ENCODE measurements at places on chromosomes 12 and 14. TPM values are rescaled to one million over a fixed set of nuclear protein-coding genes. Genes with fewer than 3 reads are reported as not detected.

DNA sequence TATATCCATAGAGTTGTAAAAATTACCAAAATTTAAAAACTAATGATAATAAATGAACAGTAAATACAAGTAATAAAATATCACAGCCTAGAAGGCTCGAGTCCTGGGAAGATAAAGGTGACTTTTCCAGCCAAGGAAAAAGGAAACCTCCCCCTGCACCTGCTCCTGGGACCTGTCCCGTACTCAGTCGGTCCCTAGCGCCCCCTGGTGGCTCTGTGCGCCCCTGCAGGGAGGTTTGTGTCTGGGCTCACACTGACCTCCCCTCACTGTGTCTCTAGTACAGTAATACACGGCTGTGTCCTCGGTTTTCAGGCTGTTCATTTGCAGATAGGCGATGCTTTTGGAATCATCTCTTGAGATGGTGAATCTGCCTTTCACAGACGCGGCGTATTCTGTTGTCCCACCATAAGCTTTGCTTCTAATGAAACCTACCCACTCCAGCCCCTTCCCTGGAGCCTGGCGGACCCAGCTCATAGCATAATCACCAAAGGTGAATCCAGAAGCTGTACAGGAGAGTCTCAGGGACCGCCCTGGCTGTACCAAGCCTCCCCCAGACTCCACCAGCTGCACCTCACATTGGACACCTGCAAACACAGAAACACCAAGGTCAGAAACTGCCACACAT lies 1030.4 kb downstream of the TMEM121 start:
- DNase-seq = peak; percentile 86

DNA sequence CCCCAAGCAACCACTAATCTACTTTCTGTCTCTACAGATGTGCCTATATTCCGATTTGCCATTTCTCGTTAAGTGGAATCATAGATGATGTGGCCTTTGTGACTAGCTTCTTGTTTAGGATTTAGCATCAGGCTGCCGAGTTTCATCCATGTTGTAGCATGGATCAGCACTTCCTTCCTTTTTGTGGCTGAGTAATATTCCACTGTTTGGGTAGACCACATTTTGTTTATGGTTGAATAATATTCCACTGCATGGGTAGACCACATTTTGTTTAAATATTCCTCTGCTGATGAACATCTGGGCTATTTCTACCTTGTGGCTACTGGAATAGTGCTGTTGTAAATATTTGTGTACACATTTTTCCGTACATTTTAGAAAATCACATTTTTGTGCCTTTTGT lies 36.4 kb downstream of the SPRING1 start:
- DNase-seq = no peak

DNA sequence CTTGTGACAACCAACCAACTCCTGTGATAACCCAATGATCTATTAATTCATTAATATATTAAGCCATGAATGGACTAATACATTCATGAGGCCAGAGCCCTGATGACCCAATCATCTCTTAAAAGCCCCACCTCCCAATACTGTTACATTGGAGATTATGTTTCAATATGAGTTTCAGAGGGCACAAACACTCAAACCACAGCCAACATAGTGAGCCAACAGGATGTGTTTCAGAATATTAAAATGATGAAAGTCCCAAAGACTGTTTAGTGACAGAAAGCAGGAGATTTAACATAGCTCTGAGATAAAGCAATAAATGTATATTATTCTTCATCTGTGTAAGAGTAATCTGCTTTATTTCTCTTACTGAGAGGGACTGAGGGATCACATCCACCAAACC lies 71.7 kb downstream of the PTPRO start:
- DNase-seq = no peak

GRCh38 chr12:3105690-3106479 lies 28.7 kb downstream of the TSPAN9 start:
- DNase-seq = no peak

- peak; percentile 79 for DNase-seq
Measured at GRCh38 chr14:104977681-104978653, at the start of gene AHNAK2. Gene AHNAK2, minus strand, starts transcription at chr14:104978374. Its CDS starts 137 bp downstream, at chr14:104978237.

GRCh38 chr14:53621433-53621832 lies 335.2 kb downstream of the BMP4 start:
- DNase-seq = no peak

Gene CLEC9A
- not detected for total RNA-seq

Gene KERA
- not detected for total RNA-seq

Gene RIN3
- total RNA-seq = 33.6 TPM

Gene SSTR1
- total RNA-seq = not detected
